Activated T-cell treated with anti-CD3 and anti-CD28 coated beads, Interleukin-2, amount 50 U/mL, for 1 hour (primary cell): ENCODE measurements at places on chromosomes 12 and 14.
A peak's percentile ranks its signal among the peaks of the same experiment; 100 is the strongest.

DNA sequence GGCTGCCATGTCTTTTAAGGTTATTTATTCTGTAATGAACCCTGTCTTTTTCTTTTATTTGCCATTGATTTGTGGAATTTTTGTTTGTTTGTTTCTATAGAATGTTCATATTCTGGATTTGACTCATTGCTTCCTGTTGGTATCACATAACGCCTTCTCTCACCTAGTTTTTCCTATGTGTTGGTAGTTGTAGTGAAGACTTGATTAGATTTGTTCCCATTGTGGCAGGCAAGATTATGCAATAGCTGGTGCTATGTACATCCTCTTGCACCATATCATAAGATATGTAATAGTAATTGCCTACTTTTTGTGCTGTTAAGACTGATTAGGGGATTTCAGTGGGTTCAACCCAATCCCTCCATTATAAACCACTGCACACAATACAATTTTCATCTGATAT lies 3.9 kb upstream of the KRT6B start:
- no peak for DNase-seq

GRCh38 chr14:95018821-95019220 lies 138.5 kb downstream of the DICER1 start:
- no peak for DNase-seq

GRCh38 chr14:54344445-54344844 lies 52.4 kb upstream of the CDKN3 start:
- DNase-seq, result no peak

DNA sequence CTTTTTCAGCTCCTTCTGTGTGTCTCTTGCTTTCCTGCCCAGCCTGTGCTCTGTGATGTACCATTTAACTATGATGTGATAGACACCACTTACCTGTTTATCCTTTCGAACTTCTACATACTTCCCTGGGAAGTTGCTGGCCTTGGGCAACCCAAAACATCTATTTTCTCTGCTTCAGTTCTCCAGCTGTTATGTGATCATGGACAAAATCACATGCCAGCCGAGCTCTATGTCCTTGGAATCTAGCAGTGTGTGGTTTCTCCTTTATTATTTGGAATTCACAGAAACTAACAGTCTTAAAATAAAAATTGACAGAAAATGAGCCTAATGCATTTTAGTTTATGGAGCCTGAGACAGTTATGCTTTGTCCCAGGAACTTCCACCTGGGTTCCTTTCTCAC lies 22.9 kb downstream of the BMAL2 start:
- no peak for DNase-seq

DNA sequence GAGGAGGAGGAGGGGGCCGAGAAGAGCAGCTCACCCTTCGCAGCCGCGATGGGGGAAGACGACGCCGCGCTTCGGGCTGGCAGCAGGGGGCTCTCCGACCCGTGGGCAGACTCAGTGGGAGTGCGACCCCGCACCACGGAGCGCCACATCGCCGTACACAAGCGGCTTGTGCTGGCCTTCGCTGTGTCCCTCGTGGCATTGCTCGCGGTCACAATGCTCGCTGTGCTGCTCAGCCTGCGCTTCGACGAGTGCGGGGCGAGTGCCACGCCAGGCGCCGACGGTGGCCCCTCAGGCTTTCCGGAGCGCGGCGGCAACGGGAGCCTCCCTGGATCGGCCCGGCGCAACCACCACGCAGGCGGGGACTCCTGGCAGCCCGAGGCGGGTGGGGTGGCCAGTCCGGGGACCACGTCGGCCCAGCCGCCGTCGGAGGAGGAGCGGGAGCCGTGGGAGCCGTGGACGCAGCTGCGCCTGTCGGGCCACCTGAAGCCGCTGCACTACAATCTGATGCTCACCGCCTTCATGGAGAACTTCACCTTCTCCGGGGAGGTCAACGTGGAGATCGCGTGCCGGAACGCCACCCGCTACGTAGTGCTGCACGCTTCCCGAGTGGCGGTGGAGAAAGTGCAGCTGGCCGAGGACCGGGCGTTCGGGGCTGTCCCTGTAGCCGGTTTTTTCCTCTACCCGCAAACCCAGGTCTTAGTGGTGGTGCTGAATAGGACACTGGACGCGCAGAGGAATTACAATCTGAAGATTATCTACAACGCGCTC lies 745 bp downstream of the TRHDE start:
- no peak for DNase-seq

DNA sequence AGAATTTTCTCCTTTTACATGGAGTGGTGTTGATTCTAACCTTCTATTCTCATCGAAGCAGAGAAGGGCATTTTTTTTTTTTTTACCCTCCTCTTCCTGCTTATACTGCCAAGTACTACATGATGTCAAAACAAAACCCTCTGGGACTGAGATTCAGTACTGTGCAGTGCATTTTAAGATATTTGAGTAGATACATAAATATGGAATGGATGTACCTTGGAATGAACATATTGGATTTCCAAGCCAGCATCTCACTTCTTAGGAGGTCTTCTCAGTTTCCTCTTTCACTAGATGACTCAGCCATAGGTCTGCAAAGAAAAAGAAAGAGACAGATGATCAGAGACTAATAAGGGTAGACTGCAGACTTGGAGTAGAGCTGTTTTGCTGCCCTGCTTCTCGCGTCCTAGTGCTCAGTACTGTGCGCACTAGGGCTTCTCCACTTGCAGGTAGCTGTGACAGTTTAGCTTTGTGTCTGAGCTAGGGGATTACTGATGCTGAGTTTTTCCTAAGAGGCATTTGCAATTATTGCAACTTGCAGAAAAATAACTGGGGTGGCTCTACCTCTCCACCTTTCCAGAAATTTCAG lies 20.4 kb downstream of the TPH2 start:
- no peak for DNase-seq

- DNase-seq, result no peak
Measured at GRCh38 chr12:125888921-125889320, 823.7 kb downstream of the AACS start.

DNA sequence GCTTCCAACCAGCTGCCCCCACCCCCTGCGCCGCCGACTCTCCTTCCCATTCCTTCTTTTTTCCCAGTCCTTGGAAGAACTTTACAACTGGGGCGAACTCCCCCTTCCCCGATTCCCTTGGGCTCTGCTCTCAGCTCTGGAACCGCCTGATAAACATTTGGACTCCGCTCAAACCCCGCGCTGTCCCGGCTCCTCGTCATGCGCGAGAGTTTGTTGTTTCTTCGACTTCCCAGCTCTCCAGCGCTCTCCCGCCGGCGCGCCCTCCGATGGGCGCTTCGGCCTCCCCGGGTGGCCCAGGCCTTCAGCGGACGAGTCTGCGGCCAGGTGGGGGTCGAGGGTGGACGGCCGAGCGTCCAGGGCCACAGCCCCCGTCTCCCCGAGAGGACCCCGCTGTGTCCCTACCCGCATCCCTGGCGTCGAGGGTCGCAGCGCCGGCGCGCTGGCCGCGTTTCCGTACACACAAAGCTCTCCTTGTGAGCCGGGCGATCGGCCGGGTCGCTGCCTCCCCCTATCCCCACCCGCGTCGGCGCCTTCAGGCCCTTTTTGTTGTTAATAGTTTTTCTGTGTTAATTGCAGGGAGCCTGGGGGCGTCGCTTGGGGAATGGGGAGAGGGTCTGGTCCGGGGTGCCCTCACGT lies 847 bp downstream of the MMP14 start:
- peak; percentile 41 for DNase-seq

GRCh38 chr12:128811806-128812205 lies 12.0 kb downstream of the SLC15A4 start:
- DNase-seq, result no peak

DNA sequence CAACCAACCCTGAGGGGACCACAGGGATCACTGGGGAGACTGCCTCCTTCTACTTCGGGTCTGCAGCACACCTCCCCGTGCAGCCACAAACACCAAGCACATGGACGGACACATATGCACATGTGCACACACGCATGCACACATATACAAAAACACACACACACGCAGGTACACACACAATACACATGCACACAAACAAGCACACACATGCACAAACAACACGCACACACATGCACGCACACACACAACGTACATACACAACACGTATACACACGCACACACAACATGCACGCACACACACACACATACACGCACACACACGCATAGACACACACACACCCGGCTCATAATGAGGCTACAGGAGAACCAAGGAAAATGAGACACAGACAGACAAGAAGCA lies 203.6 kb downstream of the DPF3 start:
- no peak for DNase-seq

GRCh38 chr12:42763682-42764081 lies 174.1 kb upstream of the PRICKLE1 start:
- no peak for DNase-seq

- no peak for DNase-seq
Measured at GRCh38 chr12:131147293-131147692, 193.6 kb downstream of the ADGRD1 start.

GRCh38 chr14:90375934-90376333 lies 20.9 kb upstream of the CALM1 start:
- no peak for DNase-seq

DNA sequence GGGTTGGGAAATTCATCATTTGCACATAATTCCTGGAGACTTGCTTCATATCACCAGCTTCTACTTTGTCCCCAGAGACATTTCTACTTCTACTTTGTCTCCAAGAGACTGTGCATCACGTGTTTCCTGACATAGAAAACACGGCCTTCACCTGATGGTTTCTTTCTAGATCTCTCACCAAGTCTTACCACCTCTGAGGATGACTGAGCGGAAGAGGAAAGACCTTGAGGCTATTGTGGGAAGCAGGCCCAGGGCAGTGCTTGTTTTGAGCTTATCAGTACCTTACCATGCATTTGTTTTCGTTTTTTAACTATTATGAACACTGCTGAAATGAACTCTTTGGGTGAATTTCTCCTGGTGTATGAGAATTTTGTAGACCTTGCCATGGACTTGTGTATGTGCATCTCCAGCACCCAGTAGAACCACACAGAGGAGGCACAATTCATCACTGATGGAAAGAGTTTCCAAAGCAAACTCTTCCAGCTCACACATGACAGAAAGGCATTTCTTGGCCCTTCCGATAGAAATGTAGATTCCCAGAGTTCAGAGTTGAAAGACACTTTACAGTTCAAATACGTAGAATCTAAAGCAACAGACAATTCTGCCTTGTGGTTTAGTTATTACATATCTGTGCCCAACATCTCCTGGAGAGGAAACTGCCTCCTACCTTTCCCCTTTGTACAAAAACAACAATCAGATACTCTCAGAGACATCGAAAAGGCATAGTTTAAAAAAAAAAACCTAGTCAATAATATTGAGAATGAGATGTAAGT lies 434.7 kb downstream of the FUT8 start:
- DNase-seq, result peak; percentile 53

DNA sequence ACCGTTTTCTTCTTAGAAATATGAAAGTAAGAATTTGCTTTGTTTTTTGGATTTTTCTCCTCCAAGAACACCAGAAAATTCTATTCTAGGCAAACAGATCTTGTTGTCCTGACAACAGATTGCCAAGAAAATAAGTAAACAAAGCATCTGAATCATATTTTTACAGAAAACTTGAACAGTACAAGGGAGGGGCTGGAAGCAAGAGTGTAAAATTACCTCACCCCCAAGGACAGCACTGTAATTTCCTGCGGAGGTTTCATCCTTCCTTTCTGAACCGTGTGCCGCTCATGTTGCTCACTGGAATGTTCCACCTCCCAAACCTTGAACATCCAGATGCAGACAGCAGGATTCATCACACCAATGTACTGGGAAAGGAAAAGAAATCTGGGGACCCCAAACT lies 5.4 kb upstream of the CAMKK2 start:
- no peak for DNase-seq

DNA sequence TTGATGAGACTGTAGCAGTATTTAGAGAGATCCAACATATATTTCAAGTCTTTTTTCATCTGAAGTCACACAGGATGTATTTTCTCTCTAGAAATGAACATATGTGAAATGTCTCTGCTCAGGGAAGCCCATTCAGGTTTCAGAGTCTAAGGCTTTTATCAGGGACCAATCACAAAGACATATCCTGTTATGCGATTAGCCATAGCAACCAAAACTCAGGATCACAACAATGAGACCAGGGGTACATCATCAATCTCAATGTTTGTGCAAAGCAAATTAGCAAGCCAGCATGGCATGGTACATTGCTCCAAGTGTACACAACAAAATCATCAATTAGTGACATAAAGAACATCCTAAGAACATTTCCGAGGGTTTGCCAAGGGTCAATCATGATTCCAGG lies 99.2 kb upstream of the AMN1 start:
- DNase-seq, result no peak

DNA sequence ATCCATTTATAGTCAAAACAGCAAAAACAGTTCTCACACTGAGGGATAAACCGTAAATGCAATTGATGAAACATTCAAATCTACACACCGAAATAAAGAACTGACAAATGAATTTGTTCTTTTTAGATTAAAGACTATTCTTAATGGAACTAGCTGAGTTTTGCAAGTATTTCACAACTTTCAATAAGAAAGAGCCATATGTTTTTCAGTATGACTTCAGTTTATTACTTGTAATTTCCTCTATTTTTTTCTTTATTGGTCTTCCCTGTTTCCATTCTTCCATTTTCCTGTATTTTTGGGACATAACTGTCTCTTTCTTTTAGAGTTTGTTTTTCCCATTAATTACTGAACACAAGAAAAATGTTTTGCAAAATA lies 4.3 kb downstream of the BCAT1 start:
- DNase-seq, result no peak

GRCh38 chr12:110972866-110973265 lies 52.5 kb upstream of the MYL2 start:
- no peak for DNase-seq

- DNase-seq, result no peak
Measured at GRCh38 chr14:76644855-76645518, 116.3 kb upstream of the VASH1 start.

GRCh38 chr12:78028426-78028825 lies 197.7 kb downstream of the NAV3 start:
- DNase-seq, result no peak

DNA sequence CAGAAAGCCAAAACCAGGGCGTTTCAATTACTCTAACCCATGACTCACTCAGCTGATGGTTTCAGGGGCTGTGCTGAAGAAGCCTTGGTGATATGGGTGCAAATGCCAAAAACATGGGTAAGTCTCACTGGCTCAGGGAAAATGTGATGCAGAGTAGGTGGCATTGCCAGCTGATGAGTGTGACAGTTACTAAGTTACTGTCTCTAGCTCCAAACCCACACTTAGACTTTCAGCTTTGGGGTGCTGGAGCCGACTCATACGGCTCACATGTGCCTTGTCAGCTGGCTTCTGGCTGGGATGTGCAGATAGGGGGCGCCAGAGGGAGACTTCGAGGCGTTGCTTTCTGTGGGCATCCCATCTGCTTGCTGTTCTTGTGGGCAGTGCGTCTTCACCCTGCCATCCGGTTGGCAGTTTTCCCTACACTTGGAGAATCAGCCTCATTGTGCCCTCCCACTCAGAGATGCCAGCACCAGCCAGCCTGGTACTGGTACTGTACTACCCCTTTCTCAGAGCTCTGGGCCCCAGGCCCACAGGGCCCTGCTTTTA lies 11.1 kb upstream of the KRT7 start:
- peak; percentile 21 for DNase-seq

- no peak for DNase-seq
Measured at GRCh38 chr14:68961781-68962584, 17.1 kb downstream of the ACTN1 start.

- DNase-seq, result no peak
Measured at GRCh38 chr12:77202457-77203060, 137.2 kb upstream of the E2F7 start.

GRCh38 chr14:69701857-69702256 lies 65.1 kb upstream of the SRSF5 start:
- no peak for DNase-seq

GRCh38 chr12:57031138-57031725 lies 14.9 kb upstream of the TAC3 start:
- DNase-seq, result no peak

GRCh38 chr14:68982581-68982980 lies 3.5 kb upstream of the ACTN1 start:
- DNase-seq, result no peak

- no peak for DNase-seq
Measured at GRCh38 chr14:89936654-89937185, 17.8 kb downstream of the EFCAB11 start.
